CD4-positive, alpha-beta memory T cell (primary cell): ENCODE measurements at places on chromosomes 7 and 10.

DNA sequence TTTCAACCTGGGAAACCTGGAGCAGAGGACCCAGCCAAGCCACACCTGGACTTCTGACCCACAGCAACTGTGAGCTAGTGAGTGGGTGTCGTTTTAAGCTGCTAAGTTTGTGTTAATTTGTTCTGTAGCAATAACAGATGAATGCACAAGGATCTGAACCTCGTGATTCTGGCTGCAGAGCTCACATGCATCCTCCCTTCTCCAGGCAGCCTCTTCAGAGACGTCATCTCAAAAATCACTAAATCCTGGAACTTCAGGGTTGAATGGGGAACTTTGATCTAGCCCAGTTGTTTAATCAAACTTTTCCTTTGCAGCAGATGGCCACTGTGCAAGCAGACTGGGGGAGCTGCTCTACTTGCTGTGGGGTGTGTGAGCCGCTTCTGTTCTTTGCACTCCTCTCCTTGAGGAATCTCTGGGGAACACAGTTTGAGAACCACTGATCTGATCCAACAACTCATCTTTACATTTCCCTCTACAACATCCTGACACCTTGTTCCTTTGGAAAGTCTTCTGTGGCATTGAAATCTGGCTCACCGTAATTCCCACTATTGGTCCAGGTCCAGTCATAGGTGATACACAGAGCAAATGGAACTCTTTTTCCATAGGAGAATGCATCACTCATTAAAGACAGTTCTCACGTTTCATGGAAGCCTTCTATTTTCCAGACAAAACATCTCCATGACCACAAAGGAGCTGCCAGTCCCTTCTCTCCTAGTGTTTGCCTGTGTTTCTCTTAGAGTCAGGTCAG, 90.3 kb downstream of the CHN2 start:
- DNase-seq: no peak

DNA sequence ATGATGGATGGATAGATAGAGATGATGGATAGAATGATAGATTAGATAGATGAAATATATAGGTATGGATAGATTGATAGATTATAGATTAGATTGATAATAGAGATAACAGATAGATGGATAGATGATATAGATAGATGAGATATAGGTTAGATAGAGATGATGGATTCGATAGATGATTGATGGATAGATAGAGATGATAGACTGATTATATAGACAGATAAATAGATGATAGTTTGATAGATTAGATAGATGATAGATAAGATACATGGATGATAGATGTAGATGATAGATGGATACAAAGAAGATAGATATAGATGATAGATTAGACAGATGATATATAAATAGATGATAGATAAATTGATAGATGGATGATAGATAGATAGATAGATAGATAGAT, 448.1 kb downstream of the GALNT17 start:
- DNase-seq: no peak

DNA sequence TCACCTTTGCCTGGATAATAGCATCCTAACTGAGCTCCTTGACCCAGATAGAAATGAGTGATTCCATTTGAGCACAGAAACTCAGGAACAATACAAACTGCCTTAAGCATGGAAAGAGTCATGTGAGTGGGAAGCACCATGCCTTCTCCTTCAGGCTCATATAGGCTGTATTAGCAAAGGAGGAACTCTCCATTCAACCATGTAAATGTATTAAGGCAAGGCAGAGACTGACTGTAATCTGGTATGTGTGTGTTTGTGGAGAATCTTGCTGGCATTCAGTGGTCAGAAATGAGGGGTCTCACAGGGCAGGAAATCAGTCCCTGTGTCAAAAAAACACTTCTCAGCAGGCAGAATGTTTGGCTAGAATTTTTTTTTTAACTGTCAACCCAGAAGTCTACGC, 40.2 kb downstream of the COA1 start:
- DNase-seq: no peak

- no peak for DNase-seq
These were observed 113.7 kb downstream of the ARL4A start for GRCh38 chr7:12801107-12801506.

- DNase-seq: no peak
These were observed 3.0 kb downstream of the PIP4K2A start for GRCh38 chr10:22711373-22711772.

DNA sequence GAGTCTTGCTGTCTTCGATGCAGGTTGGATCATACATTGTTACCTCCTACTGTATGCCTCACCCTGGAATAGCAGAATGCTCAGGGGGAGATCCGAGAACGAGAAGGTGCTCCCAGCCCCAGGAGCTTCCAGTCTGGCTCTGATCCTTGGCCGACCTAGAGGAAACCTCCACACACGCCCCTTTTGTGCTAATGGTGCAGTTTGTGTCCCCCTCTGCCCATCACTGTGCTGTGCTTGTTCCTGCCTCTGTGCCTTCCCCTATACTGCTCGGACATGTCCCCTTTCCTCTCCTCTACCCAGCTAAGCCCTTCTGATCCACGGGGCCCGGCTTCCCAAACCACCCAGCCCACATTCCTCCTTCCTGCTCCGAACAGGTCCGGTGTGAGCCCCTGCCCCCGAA, 32.5 kb downstream of the ZNF775 start:
- DNase-seq: no peak

DNA sequence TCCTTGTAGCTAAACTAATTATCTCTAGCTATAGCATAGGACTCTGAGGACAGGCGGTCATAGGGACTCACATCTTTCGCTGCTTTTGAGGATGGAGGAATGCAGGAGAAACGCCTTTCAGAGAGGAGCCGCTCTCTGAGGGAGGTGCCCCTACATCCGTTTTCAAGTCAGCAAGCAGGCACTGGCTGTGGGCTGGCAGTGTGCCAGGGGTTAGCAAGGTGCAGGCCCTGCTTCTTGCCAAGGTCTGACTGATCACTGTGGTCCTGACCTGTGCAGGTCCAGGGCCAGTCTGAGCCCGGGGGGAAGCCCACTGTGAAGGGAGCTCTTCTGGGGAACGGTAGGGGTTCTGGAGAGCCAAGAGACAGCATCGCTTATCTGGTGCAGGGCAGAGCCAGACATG, 89.4 kb downstream of the SH3PXD2A start:
- peak; percentile 80 for DNase-seq

- no peak for DNase-seq
These were observed 25.8 kb downstream of the NHLRC2 start for GRCh38 chr10:113880236-113880635.

GRCh38 chr10:32091046-32091445, 34.8 kb upstream of the KIF5B start:
- DNase-seq: no peak

DNA sequence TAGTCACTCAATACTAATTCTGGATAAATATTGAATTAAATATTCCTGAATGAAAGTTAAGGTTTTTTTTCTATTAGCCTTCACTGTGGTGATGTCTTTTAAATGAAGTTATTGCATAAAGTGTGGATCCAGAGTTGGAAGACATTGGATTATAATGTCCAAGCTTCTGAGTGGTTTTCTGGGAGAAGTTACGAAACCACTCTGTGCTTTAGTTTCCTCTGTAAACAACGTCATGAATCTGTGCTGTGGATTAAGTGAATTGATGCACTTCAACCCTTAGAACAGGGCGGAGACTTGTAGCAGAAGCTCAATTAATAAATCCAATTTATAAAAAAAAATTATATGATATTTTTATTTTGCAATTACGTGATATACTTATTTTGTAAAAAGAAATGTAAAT, 271.7 kb downstream of the BICC1 start:
- no peak for DNase-seq

- DNase-seq: no peak
These were observed 195.9 kb downstream of the MDFIC start for GRCh38 chr7:115117748-115118147.

DNA sequence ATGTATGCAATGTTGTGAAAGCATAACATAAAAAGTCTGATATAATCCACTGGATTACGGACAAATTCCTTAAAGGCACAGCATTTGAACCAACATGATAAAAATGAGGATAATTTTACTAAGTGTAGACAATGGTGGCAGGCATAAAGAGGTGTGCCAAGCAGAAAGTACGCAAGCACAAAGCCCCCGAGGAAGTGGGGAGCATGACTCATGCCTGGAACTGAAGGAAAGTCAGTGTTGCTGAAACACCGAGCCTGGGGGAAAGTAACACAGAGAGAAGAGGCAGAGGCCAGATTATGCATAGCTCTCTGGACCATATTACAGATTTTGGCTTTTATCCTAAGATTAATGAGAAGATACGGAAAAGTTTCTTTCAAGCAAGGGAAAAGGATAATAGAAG, 490.0 kb upstream of the PHF14 start:
- no peak for DNase-seq
